ENCODE measurements at places on chromosomes 7 and 10. TPM values are rescaled to one million over a fixed set of nuclear protein-coding genes. Genes with fewer than 3 reads are reported as not detected.

DNA sequence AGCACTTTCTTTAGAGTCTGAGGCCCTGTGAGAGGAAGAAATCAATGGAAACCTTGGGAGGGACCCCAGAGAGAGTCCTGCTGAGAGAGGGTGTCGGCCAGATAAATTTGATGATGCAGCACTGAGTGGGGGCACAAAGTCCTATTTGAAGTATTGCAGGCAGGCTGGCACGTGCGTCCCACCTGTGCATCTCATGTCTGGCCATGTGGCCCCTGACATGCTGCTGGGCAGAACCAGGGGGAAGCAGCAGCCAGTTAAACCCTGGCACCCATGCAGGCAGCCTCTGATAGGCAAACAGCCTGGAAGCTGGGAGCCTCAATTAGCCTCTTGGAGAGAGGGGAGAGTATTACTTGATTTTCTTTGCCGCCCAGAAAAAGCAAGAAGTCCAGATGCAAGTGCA is 180.9 kb downstream of the PLXNA4 start:
- DNase-seq, result no peak

The ABCB4 gene
- total RNA-seq, result 0.71 TPM

The GDF10 gene
- total RNA-seq, result 0.47 TPM

The SOSTDC1 gene
- 2.0 TPM for total RNA-seq

Measured in thymus (tissue), 14 donors.